ENCODE measurements at places on chromosomes 12 and 14.

DNA sequence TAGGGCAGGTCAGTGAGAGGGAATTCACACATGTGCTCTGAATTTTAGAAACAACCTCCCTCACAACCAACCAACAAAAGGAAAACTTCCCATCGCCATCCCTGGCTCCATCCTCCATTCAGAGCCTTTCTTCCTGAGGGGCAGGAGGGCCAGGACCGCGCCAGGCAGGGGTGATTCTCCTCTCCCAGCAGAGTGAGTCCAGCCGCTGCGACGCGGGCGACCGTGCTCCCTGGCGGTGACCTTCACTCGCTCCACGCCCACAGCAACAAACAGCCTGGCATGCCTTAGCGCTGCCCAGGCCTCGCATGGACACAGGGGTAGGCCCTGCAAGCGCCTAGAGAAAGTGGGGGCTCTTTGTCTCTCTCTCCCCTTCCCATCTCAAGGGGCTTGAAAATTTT lies 3.7 kb downstream of the GALNT9 start:
- DNase-seq, result no peak

- DNase-seq, result no peak
These were observed 13.2 kb upstream of the SERPINA3 start for GRCh38 chr14:94598816-94599655.

DNA sequence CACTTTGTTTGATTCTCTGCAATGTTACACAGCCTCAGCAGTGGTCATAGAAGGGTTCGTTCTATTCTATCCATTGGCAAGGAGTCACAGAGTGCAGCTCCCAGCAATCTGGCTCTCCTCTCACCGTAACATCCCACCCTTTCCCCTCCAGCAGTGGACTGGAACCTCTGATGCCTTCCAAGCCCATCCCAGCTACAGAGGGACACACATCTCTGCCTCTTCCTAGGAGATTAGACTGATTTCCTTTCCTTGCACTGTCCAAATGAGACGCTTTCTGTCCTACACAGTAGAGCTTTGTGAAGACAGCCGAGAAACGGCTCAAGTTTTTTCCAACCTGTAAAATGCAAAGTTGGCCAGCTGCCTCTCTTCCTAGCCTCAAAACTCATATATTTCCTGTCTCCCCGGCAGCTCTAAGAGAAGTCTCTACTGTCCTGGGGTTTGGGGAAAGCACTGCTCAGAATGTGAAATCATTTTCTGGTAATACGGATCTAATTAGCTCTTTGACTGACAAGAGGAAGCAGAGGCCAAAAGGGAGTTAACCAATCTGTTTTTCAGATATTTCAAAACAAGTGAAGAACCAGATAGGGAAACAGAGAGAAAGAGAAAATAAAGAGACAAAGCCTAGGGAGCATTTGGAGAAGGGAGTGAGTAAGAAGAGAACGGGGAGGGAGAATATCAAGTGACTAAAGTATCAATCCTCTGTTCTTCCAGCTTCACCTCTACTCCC lies 516 bp downstream of the NINJ2 start:
- DNase-seq, result no peak

GRCh38 chr14:69043596-69044260 lies 64.6 kb upstream of the ACTN1 start:
- no peak for DNase-seq

GRCh38 chr12:52870361-52871290 lies 21.8 kb upstream of the KRT78 start:
- peak; percentile 52 for DNase-seq
